Fibroblast of upper back skin (primary cell): ENCODE measurements at places on chromosomes 2 and 18.

DNA sequence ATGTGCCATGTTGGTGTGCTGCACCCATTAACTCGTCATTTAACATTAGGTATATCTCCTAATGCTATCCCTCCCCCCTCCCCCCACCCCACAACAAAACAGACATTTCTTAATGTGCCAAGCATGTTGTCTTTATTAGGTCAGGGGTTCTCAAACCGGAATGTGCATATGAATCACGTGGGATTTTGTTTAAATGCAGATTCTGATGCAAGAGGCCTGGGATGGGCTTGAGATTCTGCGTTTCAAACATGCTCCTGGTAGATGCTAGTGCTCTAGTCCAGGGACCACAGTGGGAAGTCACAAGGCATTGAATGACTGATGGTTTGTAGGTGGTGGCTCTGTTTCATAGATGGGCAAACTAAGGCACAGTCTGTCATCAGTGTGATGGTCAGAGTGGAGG, 184.7 kb downstream of the SMAD7 start:
- DNase-seq, result peak; percentile 44

- DNase-seq, result peak; percentile 91
These were observed 388.6 kb upstream of the TNP1 start for GRCh38 chr2:217248312-217248935.

GRCh38 chr18:48675352-48675761, 136.5 kb downstream of the CTIF start:
- DNase-seq, result peak; percentile 75

DNA sequence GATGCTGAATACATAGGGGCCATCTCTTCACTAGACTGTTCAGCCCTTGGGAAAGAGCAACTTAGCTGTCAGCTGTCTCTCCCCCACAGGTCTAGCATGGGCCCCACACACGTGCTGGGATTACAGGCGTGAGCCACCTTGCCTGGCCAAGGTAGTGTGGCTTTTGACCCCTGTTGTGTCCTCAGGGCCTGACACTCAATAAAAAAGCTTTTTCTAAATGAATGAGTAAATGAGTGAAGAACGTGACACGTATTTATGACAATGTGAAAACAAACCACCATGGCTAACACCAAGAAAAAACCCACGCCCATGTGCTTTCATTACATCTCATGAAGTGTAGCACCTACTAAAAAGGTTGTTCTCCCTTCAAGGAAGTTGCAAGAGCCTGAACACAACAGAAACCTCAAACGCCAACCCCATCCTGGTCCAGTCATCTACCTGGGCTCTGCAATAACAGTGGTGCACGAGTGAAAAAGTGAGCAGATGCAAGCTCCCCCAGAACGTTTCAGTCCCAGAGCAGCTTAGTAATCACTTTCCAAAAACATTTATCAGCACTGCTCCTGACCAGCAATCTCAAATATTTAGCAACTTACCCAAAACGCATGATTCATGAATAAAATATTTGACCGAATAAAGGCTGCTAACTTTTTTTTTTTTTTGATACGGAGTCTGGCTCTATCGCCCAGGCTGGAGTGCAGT, 3.4 kb downstream of the WDFY1 start:
- DNase-seq, result peak; percentile 93

- DNase-seq, result no peak
These were observed 434.6 kb upstream of the DSEL start for GRCh38 chr18:67951137-67951536.

DNA sequence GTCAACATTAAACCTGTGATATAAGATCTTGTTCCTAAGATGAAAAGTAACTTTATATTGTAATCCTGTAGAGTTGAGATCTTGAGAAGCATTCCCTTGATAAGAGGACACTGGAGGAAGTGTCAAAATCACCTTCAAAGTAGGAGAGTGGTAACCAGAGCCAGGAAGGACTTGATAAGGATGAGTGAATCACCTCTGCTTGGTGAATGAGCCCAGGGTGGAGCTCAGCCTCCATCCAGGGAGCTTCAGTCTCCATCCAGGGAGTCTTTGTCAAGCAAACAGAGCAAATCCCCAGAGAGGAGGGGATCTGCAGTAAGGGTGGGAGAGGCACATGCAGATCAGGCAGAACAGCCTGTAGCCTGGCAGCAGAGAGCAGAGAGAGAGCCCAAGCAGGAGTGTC, 167.1 kb upstream of the SIX2 start:
- DNase-seq, result no peak

DNA sequence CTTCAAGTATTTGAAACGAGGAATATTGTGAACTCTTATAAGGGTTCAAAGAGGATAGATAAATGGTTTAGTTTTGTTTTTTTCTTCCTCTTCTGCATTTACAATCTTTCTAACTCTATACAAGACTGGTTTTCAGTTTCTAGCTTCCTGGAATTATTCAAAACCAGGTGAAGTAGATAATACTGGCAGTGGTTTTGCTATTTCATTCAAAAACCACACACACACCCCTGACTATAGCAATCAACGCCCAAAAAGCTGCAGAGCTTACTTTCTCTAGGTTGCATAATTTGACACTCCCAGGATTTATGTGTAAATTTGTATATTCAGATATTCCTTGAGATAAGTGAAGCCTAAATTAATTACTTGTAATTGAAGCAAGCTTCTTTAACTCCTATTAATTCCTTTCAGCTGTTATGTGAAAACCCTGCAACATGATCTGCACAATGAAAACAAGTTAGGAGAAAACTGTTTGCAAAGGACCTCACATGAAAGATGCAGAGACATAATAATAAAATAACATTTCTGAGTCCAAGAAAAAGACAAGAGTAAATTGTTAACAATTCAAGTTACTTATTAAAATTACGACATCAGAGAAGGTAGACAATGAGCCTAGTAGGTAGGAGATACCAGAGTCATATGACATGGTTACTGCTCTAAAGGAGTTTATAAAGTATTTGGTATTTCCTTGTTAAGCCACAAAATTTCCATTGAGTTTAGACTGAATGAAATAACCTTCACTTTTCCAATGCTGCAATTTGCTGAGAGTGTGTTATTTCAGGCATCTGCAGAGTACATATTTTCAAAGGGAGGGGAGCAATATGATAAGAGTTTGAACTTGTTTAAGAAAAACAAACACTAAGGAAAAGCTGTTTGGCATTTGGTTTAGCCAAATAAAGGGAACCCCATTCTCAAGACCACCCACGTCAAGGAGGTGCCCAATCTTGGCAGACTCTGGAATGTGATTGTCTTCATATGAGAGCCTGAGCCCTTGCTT, 1.6 kb upstream of the NFE2L2 start:
- peak; percentile 65 for DNase-seq

GRCh38 chr2:233965032-233965603, 47.9 kb downstream of the TRPM8 start:
- DNase-seq, result peak; percentile 28

DNA sequence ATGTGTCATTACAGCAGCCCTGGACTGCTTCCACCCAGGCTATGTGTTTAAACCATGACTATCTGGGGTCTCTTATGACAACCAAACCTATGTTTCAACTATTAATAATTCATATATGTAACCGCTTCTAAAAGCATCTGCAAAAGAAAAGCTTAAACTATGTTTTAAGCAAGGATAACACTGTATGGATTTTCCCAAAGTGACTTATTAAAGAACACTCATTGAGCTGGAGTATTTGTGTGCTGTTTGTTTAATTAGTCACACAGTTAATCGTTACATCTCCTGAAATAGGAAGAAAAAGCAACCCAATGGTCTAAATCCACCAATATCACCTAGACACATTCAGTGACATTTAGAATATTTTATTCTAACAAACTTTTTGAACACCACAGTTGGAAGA, 51.3 kb downstream of the TMEM163 start:
- DNase-seq, result no peak

DNA sequence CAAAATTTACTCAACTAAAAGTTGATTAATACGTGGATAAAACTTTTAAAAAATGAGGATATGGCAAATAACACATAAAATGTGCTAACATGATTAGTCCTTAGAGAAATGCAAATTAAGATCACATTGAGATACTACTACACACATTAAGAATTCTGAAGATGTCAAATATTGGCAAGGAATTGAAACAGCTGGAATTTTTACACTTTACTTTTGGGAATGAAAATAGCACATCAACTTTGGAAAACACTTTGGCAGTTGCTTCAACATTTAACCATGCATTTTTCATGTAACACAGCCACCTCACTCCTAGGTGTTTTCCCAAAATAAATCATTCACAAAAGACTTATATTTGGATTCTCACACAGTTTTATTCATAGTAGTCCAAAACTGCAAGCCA, 687.9 kb upstream of the SETBP1 start:
- no peak for DNase-seq

GRCh38 chr2:10222-10875, 36.0 kb downstream of the FAM110C start:
- DNase-seq, result no peak

DNA sequence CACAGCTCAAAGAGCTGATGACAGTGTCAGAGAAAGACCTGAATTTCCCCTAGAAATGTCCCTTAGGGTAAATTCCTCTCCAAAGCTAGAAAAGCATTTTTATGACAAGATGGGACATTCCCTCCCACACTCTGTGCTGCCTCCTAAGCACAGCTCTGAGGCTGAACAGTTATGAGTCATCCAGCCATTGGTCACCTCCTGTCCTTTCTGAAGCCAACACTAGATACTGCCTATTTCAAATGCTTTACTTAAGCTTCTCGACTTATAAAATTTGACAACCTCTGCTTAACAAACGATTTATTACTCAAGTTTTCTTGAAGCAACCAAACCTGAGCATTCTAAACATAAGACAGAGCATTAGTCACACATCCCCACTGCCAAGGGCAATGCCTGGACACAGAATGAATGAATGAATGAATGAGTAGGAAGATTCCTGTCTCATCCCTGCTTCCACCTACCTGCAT, 35.4 kb downstream of the B4GALT6 start:
- peak; percentile 42 for DNase-seq

DNA sequence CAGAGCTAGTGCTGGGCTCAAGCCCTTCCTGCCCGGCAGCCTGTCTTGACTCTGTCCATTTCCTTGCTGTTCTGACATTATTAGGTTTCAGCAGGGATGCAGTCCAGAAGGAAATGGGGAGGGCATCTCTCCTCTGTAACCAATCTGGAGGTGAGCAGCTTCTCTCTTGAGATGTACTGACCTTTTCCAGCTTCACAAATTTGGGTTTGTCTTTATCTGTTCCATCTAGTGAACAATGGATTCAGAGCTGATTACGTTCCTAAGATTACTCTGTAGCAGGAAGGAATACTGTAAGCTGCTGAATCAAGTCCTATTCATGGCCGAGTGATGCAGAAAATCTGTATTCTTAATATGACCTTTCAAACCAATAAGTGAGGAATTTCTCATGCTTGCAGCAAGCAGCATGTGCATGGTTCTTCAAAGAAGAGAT, 11.0 kb downstream of the PLA2R1 start:
- no peak for DNase-seq

GRCh38 chr2:233089851-233090250, 29.7 kb downstream of the INPP5D start:
- no peak for DNase-seq

DNA sequence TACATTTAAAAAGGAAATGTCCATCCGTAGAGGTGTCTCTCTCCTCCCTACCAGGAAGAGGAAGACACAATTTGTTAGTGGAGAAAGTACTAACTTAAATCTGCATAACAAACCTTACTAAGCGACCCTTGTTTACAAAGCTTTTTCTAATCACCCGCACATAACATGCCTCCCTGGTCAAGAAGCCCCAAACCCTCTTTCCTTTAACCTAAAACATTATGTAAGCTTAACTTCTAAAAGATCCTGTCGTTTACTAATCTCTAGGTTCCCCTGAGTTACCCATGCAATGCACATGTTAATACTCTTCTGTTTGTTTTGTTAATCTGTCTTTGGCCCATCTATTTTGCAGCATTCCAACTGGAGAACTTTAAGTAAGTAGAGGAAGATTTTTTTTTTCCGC, 630.3 kb upstream of the NRXN1 start:
- no peak for DNase-seq

GRCh38 chr2:15986068-15986560, 45.8 kb downstream of the MYCN start:
- no peak for DNase-seq

GRCh38 chr2:175606010-175606841, 395.8 kb downstream of the LNPK start:
- DNase-seq, result peak; percentile 84

DNA sequence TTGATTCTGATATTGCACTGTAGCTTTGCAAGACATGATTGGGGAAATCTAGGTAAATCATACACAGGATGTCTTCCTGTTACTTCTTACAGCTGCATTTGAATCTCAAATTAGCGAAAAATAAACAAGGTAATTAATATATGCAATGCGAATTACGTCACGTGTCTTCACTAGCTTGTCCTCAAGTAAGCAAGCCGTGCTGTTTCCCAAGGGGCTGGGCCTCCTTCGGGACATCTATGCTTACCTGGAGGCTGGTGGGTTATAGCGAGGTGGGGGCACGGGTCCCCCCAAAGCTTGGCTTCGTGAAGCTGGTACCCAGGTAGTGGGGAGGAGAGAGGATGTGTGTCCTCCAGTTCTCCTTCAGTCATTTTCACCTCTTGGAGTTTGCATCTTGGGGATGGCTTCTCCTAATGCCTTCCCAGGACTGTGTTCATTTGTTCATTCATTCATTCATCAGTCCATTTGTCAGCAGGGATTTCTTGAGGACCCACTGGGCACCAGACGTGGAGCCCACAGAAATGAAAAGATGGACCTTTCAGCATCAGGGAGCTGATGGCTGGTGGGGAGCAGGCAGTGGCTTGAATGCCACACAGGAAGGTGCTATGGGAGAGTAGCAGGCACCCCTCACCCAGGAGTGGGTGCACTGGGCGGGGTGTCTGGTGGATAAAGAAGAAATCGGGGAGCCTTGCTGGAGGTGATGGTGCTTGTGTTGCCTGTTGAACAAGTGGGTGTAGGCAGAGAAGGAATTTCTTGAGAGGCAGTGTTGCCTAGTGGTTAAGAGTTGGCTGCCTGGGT, 155.1 kb downstream of the GLI2 start:
- DNase-seq, result no peak

GRCh38 chr18:64399566-64399965, 250.7 kb upstream of the LINC00305 start:
- DNase-seq, result no peak

DNA sequence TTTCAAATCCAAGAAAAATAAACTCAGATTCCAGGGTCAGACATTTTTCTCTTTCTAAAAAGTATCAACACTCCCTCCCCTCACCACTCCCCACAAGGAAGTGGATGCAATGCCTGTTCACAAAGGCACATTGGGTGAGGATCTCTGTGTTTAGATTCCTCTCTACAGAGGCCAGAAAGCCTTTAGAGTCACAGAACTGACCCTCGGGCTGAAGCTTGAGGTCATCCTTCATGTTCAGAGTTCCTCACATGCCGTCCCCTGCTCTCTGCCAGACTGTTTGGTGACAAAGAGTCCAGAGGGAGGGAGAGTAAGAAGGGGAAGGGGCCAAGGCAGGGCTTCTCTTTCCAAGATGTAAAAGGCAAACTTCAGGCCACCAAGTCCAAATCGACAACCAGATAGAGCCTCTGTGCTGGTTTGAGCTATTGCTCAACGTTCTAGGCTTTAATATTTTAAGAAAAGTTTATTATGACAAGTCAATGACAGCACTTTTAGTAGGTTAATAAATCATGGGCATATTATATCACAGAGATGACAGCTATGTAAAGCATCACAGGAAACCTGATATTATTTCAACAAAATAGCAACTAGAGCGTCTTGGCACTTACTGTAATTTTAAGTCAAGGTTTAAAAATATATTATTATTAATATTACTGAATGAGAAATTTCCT, 269.4 kb downstream of the ETAA1 start:
- DNase-seq, result peak; percentile 40
